ENCODE measurements at places on chromosomes 6 and 20.
A peak's percentile ranks its signal among the peaks of the same experiment; 100 is the strongest.

DNA sequence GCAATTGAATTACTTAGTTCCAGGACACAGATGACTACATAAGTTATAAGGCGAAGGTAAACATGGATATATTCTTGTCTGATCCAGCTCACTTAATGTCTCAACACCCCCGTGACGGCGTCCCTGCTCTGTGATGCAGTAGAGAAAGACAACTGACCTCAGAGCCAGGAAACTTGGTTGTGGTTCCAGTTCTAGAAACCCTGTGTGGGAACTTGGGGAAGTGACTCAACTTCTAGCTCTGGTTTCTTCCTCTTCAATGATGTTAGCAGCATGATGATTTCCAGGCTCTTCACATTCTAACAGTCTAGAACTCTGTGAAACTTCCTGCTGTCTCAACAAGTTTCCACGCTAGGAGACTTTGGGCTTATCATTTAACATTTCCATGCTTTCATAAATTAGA lies 18.4 kb downstream of the LAMA4 start:
- no peak for DNase-seq

DNA sequence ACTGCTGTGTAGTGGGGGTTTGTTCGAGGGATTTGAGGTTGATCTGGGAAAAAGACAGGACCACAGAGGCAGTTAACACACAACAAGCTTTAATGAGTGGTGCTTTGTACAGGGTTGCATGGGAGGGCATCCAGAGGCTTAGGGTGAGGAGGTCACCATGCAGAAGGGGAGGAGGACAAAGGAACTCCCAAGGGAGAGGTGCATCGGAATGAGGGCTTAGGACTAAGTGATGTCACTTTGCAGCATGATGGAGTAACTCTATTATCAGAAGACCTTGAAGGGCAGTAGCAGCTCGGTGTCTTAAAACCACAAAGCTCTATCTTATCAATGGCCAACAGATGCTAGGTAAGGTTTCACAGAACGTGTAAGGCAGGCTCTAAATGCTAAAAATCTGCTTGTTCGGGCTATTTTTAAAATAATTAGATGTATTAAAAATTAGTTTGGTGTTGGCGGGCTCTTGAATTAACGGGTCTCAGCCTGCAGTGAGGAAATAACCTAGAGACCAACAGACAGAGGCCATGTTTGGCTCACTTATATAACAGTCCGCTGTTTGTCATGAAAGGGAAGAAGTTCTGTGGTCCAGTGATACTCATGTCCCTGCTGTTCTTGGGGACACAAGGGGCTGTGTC lies 37.9 kb downstream of the MAN1A1 start:
- DNase-seq = no peak

GRCh38 chr20:38283236-38283635 lies 20.7 kb upstream of the BPI start:
- DNase-seq = no peak

DNA sequence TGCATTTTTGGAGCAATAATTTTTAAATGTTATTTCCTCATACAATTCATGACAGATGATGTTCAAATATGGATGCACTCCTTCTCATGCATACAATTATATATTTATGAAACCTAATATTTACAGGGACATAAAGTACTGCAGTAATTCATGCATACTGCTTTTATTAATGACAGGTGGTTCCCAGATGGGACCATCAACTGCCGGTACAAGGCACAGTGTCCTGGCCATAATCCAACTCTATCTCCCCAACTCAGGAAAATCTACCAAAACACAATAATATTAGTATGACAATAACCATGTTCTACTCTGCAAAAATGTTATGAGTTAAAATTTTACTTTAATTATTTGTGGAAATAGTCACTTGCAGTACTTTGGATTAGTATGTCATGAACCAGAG lies 77.8 kb downstream of the VIP start:
- no peak for DNase-seq

- no peak for DNase-seq
Observed at GRCh38 chr6:43977404-43978111, 149.7 kb downstream of the MRPL14 start.

DNA sequence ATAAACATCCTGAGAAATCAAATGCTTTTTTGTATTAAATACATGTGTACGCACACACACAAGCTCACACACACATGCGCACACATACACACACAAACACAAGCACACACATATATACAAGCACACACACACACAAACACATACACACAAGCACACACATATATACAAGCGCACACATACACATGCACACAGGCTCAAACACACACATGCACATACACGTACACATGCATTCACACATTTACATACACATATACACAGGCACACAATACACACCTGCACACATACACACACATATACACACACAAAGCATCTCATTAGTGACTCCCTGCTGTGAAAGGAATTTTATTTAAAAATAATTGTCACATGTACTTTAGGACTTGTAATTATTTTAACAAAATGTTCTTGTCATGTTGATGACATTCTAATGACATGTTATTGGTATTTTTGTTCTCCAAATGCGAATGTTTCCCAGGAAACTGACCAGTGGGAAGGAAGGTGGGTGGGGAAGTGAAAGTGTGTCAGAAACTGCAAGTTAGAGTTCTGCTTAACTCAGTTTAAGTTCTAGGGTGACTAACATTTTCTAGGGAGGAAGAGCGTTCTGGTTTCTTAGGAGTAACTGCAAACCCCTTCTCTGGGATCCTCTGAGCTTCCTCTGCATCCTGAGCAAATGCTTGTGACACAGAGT lies 113.9 kb upstream of the ZNF217 start:
- DNase-seq = no peak

GRCh38 chr6:91613481-91613880 lies 1026.6 kb upstream of the MAP3K7 start:
- DNase-seq = no peak

DNA sequence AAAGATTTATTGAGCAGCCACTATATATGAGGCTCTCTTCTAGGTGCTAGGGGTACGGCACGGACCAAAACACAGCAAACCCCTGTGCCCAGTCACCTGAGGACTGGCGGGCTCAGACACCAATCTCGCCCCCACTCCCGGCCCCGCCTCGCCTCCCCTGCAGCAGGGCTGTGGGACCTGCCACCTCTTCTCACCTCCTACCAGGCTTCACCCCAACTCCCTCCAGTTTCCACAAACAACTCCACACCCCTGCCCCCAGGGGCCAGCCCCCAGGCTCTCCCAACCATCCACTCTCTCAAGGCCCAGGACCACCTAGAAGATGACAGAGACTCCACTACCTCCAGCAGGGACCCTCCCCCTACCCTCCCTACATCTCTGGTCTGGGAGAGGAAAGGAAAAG lies 6.5 kb downstream of the TFEB start:
- no peak for DNase-seq

- DNase-seq = no peak
Observed at GRCh38 chr6:151241853-151242252, 2.1 kb downstream of the AKAP12 start.

DNA sequence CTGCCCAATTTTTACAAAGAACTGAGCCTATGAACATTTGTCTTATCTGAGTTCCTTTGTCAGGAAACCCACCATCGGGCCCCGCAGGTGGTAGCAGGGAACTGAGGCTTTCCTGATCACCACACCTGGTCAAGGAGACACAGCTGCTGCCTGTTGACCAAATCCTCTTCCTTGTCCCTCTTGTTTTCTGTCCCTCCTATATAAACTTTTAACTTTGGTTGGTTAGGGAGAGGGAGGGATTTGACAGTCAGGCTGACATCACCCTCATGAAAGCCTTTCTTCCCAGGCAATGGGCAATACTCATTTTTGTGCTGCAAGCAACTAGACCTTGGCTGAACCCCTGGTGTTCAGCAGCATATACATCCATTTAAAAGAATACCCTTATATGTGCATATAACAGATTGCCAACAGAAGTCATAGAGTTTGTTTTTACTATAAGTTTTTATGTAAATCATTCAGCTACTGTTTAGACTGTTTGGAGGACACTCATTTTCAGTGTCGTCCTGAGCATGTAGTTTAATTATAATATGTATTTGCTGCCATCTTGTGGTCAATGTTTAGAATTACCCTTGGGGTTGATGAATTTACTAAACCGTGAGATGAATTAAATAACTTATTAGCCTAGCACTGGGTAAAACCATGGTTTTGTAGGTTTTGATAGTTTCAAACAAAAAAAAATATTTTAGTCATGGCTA lies 17.0 kb downstream of the CRISP1 start:
- no peak for DNase-seq

DNA sequence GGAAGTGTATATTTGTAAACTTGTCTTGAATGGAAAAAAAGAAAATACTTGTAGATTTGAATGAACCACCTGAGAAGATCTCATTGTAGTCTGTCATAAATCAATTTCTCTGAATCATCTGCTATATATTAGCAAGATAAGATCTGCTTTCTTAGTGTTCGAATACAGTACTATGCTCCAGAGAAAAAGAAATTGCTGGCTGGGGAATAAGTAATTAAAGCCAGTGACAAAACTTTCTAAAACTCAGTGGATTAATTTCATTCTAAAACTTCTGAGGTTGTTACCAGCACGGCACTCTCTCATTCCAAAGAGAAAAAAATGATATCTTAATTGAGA lies 22.4 kb upstream of the MROH8 start:
- no peak for DNase-seq

GRCh38 chr20:24960302-24960801 lies 11.3 kb downstream of the CST7 start:
- DNase-seq = no peak

DNA sequence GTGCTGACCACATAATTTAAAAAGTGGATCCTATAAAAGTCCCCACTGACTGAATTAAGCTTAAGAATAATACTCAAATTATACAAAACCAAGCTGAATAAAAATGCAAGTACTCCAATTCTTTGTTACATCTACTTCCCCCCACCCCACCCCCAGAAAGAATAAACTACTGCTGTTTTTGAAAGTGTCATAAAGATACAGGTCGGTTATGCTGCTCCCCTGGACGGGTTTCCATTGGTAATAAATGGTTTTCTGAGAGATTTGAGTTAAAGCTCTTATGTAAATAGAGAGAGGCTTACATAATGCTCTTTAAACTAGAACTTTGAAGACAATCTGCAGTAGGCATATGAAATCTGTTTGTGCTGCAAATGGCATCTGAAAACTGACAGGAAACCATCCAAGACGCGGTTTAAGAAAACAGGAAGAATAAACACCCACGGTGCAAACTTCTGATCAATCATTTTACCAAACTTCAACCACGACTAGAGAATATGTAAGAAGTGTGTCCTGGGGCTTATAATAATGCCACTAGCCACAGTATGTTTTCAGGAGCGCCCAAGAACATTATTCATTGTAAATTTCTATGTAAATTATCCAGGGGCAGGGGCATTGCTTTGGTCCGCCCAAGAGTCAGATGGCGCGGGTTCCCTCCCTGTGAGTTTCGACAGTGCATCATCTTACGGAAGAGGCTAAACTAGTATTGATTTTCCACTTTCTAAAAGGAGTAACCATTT lies 10.8 kb upstream of the POU3F2 start:
- no peak for DNase-seq

DNA sequence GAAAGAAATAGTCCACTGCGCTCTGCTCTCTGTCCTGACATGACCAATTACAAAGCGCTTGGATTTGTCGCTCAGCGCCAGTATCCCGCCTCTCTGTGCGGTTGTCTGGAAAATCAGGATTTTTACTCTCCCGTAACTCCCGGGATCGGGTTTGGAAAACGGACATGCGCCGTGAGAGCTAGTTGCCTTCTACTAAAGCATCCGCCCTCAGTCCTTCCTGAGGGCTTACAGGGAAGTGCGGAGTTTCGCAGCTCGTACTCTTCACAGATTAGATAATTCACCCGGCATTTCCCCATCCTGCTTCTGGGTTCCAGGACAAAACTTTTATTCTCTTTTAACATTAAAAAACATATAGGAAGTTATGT lies 427 bp upstream of the MKKS start:
- DNase-seq = peak; percentile 54

GRCh38 chr6:149995971-149996370 lies 29.4 kb downstream of the RAET1L start:
- DNase-seq = no peak

GRCh38 chr6:14001329-14002012 lies 76.7 kb downstream of the RNF182 start:
- DNase-seq = no peak

DNA sequence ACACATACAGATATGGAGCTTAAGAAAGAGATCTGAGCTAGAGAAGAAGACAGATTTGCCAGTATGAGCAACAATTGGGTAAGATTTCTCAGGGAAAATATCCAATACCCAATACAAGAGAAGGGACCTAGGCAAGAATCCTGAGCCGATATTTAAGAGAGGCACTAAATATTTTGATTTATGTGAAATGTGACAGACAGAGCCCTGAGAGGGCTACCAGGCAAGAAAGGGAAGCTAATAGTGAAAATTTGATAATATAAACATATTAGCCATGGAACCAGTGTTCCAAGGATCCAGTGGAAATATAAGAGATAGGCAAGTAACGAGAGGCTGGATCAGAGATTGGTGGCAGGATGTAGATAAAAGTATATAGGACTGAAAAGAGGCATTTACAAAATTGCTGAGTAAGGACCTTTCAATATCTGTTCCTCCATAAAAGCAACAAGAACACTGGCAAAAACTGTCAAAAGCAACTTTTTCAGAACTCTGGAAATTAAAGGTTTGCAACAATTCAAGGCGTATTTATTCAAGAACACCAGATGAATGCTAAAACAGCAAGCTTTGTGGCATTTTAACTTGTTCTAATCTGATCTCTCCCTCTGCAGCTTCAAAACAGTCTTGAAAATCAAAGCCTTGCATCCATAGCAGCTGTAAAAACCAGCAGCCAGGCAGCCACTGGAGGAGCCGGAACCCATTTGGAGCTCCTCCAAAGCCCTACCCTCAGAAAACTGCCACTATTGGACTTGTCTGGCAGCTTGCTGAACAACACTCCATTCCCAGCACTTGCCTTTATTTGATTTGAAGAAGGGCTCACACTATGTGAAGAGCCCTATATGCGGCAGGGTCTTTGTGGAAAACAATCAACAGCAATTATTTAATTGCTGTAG lies 58.8 kb downstream of the REV3L start:
- DNase-seq = no peak

DNA sequence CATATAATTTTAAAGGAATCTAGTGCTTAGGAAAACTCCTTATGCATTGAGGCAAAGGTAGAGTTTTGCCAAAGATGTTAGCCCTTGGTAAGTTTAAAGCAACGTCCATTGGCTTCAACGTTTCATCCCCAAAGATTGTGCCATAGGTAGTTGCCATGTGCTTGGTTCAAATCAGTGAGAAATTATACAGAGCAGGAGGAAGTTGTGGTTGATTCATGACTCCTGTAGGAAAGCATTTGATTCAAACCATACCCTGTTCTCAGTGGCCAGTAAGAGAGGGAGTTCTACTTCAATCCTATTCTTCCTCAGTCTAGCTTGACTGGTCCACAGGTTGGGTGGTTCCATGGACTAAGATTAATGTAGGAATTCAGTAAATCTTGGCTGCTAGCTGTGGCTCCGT lies 535.6 kb downstream of the QKI start:
- no peak for DNase-seq

DNA sequence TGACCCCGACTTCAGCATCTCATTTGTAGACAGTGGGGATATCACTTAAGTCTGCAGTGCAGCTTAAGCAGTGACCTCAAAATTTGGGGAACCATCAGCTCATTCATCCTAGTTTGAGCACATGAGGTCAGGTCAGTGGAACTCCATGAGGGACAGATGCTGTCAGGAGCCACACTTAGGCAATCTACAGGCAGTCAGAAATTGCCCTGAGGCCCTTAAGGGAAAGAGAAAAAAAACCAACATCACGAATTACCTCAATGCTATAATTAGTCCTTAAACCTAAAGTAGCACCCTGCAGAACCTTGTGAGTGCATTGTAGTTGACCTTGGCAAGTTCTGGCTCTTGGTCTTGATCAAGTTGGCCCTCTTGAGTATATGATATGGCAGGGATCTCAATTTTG lies 21.1 kb downstream of the TMEM74B start:
- DNase-seq = no peak

- DNase-seq = no peak
Observed at GRCh38 chr6:116314218-116314617, 34.5 kb upstream of the TSPYL1 start.

All from effector memory CD4-positive, alpha-beta T cell (primary cell).